ENCODE measurements at places on chromosomes 13 and 19.

DNA sequence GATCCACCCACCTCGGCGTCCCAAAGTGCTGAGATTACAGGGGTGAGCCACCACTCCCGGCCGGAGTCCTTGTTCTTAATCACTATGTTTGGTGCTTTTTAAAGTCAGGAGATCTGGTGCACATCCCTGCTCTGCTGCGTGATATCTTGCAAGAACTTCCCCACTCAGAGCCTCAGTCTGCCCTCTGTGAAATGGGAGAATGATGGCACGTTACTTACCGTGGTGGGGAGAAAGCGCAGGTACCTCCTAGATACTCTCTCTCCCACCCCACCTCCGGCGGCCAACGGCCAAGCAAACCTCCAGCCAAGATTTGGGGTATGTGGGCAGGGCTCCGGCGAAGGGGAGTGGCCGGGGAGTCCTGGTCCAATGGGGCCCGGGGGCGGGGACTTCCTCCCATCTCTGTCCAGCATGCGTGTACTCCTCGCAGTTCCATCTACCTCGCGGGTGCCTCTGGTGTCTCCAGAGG is at the start of gene RYR1:
RYR1 (plus strand) TSS at position 424 of the 466 bp plus-strand sequence. CDS start 139 bp downstream, outside the sequence.
- no peak for DNase-seq

GRCh38 chr13:29266261-29266660 is 329.2 kb downstream of the SLC7A1 start:
- no peak for DNase-seq

DNA sequence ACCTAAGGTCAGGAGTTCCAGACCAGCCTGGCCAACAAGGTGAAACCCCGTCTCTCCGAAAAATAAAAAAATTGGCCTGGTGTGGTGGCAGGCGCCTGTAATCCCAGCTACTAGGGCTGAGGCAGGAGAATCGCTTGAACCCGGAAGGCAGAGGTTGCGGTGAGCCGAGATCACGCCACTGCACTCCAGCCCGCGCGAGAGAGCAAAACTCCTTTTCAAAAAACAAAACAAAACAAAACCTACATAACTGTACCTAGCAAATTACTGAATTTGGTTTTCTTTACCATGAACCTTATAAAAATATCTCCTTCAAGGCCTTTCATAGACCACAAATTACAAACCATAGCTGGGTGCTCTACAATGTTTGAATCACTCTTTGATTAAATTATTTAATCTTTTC is 760 bp downstream of the ZNF91 start:
- no peak for DNase-seq

DNA sequence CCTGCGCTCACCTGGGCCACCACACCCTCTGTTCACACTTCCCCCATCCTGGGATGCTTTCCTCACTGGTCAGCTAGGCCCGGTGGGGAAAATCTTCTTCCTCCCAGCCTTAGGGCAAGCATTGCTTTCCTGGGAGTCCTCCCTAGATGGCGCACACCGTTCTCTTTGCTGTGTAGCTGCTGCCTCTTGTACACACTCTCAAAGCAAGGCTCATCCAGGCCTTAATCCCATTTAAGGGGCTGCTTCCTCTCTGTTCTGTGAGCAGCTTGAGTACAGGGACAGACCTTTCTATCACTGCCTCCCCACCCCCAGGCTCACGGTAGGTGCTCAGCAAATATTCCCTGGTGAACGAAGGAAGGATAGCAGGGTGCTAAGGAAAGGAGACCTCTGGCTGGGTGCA is 11.1 kb downstream of the SLC7A10 start:
- DNase-seq: peak; percentile 35

DNA sequence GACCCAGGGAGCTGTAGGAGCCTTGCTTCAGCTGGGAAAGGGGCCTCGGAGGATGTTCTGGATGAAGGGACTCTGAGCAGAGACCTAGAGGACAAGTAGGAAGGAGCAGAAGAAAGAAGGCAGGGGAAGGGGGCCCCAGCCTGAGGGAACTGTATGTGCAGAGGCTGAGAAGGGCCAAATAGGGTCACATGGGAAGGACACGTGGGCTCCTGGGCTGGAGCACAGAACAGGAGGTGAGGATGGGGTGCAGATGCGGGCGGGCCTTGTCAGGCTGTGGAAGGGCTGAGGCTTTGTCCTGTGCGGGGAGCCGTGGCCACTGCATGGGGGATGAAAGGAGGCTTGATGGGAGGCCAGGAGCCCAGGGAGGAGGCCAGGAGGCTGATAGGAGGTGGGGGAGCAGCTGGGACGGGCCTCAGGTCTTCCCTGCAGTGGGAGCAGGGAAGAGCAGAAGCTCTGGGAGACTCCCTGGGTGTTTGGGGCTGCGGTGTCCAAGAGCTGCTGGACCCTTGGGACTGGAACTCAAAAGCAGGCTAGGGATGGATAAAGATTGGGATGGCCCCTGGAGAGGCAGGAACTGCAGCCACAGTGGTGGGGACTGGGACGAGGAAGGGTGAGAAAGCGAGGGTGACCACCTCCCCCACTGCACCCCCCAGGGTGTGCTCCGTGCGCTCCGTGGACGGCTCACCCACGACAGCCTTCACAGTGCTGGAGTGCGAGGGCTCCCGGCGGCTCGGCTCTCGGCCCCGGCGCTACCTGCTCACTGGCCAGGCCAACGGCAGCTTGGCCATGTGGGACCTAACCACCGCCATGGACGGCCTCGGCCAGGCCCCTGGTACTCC is 11.4 kb upstream of the LTBP4 start:
- no peak for DNase-seq

DNA sequence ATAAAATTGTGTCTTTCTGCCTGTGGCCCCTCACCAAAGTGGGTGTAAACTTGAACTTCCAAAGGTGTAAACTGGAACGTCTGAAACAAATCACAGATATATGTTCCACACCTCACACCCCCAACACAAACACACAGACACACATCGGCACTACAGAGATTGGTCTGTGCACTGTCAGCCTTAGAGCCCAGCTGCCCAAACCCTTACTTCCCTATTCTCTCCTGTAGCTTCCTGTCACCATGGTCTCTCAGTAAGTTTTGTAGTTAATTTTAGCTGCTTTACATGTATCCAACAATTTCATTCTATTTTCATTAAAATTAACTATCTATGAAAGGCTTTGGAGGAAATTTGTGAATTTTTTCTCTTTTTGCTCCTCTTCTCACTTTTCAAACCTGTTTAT is 5.4 kb downstream of the TM9SF2 start:
- DNase-seq: no peak

DNA sequence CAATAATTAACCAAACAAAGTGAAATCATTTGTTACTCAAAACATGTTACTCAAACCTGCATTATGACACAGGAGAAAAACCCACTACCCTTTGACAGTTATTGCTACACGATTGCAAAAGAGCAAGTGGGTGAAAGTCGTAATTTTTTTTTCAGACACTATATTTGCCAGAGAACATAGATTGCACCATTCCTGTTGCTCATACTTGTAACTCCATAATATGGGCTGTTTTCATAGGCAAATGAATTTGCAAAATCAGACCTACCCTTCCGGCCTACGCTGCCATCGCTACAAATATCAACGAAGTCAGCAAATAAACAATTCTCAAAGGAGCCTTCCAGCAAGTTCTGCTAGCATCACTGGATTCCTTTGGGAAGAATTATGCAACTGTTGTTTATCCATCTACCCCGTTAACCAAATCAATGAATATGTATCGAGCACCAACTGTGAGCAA is 396.5 kb downstream of the IRS2 start:
- DNase-seq: no peak
